ENCODE measurements at places on chromosomes 6 and 20.

DNA sequence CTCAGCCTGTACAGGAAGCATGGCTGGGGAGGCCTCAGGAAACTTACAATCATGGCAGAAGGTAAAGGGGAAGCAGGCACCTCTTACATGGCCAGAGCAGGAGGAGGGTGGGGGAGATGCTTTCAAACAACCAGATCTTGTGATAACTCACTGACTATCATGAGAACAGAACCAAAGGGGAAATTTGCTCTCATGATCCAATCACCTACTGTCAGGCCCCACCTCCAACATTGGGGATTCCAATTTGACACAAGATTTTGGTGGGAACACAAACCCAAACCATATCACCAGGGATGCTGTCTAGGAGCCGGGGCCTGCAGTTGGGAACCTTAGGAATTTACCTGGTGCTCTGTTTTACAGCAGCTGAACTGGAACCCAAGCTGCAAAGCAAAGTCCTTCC lies 191.1 kb upstream of the CITED2 start:
- DNase-seq, result no peak

DNA sequence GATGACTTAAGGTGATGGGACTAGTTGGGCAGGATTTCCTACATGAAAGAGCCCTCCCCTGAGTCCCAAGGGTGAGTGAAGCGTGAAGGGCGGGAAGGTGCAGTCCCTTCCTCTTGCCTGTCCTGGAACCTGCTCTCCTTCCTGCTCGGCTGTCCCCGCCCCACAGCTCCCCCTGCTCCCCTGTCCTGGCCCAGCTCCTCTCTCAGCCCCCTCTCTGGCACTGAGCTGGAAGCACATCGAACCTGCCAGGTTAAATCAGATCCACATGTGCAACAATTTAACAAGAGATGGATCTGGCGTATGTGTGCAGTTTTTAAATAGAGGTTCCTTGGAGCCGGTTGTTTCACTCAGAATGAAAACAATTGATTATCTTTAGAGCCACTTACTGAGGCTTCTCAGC lies 95.0 kb downstream of the LRFN2 start:
- DNase-seq, result no peak

GRCh38 chr6:149716181-149716963 lies 1.5 kb downstream of the LATS1 start:
- DNase-seq, result no peak

GRCh38 chr6:137676888-137677287 lies 182.7 kb upstream of the OLIG3 start:
- DNase-seq, result no peak

GRCh38 chr6:117409420-117409819 lies 16.3 kb downstream of the ROS1 start:
- no peak for DNase-seq

GRCh38 chr6:106048336-106048735 lies 37.8 kb upstream of the PRDM1 start:
- DNase-seq, result no peak

DNA sequence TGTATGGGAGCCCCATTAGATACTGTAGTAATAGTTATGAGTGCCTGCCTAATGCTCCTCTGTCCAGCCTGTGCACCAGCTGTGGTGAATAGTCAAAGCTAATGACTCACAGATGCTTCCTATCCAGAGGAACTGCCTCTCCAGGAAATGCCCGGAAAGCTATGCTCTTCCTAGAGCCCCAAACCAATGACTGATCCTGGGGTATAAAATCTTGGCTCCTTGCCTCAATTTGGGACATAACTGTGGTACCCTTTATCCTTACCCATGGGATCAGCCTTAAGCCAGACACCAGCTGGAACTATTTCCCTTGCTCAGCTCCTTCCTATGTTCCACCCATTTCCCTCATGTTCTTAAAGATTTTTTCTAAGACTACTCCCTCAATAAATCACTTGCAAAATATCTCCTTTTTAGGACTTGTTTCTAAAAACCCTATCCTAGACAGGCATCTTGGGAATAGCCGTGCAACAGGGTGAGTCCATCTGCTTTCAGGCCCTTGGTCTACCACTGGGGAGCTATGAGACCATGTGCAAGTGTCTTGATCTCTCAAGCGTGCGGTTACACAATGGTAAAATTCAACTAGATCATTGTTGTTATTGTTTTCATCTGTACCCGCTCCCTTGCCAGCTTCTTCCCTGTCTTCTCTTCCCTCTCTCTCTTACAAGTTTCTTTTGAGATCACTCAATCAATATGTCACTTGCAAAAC lies 283.7 kb downstream of the BTBD3 start:
- no peak for DNase-seq

- no peak for DNase-seq
Measured at GRCh38 chr20:38243709-38244020, 16.9 kb downstream of the KIAA1755 start.

DNA sequence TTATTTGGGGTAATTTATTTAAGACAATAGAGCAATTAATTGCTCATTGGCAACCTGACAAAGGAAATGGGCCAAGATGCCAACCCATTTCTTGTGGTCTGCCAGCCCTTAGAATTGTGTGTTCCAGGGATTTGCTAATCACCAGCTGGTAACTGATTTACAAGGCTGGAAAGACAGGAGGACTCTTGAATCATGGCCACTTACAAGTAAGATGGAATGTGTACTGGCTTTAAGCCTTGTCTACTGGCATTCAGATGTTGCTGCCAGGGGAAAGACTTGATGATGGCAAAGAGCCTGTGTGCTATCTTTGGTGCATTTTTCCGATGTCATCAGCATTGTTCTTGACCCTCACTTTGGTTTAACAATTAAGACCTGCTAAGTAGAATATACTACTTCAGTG lies 91.0 kb downstream of the BCKDHB start:
- no peak for DNase-seq

Measured in midbrain (tissue), 1 donor.